ENCODE measurements at places on chromosomes 6 and 20. TPM values are rescaled to one million over a fixed set of nuclear protein-coding genes. Genes with fewer than 3 reads are reported as not detected.

Gene NDUFAF5
- total RNA-seq: 23.3 TPM

Gene IP6K3
- total RNA-seq: 1.2 TPM

Gene SLC26A8
- total RNA-seq: not detected

Gene GJA10
- not detected for total RNA-seq

Gene PLAGL1
- 11.8 TPM for total RNA-seq

Measured in esophagus muscularis mucosa (tissue), 4 donors.